ENCODE measurements at places on chromosomes 3 and 15.

- no peak for DNase-seq
Observed at GRCh38 chr3:153414982-153415381, 253.0 kb downstream of the RAP2B start.

DNA sequence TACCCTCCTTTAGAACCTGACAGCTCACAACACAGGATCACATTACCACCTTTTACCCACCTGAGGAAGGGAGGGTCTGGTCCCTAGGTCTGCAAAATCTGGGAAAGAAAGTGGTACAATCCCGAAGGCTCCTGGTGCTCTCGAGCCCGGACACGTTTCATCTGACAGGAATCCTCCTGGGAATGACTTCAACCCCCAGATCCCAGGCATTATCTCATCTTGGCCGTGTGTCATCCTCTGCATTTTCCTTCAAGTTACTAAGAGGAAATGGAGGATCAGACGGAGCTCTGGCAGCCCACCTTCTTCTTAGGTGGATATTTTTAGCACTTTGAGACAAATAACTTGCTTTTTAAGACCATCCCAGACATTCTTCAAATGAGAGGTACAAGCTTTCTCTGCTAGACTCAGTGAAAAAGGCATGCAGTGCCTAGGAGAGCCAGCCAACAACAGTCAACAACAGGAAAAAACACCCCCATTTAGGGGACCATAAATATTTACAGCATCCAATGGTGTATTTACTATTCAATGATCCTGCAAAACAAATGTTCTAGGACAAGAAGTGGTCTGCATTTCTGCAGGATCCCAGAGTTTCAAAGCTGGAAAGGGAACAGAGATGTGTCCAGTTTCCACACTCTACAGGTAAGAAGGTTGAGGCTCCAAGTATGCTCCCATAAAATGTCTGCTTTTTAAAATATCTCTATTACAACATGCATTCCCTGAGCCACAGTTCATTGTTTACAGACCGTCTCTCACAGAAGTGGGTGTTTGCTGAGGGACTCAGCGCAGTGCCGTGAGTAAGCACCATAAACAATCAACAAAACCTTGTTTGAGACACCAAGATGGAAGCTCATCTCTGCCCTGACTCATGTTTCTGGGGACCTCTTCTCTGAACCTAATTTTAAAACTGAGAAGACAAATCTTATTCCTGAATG lies 38.3 kb upstream of the ARHGEF3 start:
- DNase-seq, result no peak

GRCh38 chr3:134392336-134392983 lies 18.2 kb upstream of the AMOTL2 start:
- DNase-seq, result no peak

DNA sequence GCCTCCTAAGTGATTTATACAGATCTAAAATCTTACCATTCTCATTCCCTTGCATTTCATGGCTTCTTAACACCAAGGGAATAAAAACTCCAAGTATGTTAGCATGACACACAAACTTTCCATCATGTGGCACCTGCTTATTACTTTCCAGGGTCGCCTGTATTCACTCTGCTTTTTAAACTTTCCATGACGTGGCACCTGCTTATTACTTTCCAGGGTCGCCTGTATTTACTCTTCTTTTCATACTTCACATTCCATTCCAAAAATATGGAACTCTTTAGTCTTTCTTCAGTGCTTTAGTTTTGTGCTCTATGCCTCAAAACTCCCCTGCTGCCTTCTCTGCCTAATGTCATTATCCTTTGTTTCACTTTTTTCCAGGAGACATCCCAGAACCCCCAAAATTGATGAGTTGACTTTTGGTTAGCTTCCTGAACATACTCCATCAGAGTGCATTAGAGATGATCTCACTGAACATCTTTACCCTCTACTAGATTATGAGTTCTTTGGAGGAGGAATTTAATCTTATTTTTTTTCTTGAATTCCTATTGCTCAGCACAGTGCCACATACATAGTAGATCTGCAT lies 47.0 kb downstream of the CALML4 start:
- DNase-seq, result no peak

DNA sequence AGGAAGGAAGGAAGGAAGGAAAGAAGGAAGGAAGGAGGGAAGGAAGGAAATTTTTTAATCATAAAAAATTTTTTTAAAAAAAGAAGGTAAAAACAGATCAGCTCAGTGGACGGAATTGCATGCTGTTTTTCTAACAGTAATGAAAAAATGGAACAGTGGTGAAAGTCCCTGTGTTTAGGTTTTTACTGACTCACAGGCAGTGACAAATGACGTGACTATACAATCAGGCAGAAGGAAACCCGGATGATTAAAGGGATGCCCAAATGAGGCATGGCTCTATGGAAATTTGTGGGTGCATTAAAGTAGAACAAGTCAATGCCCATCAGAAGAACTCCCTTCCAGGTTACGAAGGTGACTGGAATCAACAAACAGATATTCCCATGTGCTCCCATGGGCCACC lies 135.0 kb downstream of the IMPG2 start:
- no peak for DNase-seq
